HuH-7 (cell line): ENCODE measurements at places on chromosomes 5 and 9.

DNA sequence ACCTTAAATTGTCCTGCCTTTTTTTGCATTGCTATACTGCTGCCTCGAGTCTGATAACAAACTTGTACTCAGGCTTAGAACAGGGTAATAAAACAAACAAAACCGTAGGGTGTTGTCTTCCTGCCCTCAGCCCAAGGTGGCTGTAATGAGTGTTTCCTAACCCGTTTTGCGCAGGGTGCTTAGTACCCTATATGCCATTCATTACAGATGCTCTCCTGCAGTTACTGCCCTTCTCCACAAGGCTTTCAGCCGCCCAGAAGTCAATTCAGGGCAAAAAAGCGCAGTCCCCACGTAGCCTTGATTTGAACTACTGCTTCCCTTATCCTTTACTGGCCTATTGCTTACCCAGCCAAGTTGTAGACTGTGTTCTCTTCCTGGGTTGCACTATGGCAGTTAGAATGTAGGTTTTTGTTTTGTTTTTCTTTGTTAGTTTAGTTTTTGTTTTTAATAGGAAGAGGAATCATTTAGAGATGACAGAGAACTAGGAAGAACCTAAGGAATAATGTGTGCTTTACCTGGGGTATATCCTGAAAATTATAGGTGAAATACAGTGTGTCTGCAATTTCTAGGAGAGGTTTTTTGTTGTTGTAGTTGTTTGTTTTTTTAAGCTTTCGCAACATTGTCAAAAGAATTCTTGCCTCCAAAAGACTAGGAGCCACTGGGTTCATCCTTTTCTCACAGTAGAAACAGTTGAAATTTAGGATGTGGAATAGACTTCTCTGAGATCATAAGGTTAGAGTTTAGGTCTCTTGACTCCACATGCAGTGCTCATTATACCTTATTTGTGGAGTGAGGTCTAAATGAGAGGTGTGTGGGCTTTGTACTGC lies 1.3 kb downstream of the HMGXB3 start:
- peak; percentile 75 for DNase-seq

DNA sequence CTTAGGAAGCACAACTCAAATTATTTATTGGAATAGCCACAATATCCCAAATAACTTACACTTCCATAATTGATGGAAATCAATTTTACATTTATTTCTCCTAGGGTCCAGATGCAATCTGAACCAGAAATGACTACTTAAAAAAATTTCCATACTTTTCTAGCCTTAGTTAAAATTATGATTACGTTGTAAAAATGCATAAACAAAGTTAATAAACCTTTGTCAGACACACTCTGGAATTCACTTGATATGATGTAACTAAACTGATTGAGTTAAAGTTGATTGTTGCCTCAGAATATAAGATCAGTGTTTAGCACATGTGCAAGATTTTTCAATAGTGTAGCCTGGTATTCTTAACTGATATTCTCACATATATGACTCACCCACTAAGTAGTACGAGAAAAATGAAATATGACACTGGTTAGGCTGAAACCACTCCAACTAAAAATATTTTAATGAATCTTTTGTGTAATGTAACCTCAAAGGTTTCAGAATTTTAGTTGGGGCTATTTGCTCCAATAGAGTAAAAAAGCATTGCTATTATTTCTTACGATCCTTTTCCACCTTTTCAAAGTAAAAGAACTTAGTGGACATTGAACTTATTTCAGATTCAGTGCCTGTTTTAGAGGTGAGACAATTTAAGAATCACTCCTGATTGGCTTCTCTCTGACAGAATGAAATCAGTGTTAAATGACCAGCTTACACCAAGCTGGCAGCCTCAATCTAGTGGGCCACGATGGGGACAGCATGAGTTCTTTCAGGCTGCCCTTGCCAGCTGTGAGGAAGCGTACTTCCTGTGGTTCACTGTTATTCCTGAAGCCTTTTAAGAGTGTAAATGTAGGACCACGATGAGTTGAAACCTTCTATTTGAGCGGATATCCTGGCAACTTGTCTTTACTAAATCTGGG lies 277.2 kb upstream of the CDH9 start:
- no peak for DNase-seq

GRCh38 chr5:10985721-10986110 lies 224.7 kb upstream of the DAP start:
- no peak for DNase-seq

- DNase-seq: no peak
Observed at GRCh38 chr5:150213530-150213929, 23.7 kb downstream of the SLC6A7 start.

GRCh38 chr5:52727576-52727975 lies 60.1 kb upstream of the ITGA1 start:
- no peak for DNase-seq
